Sigmoid colon (tissue), 7 donors: ENCODE measurements at places on chromosomes 13 and 19.
A peak's percentile ranks its signal among the peaks of the same experiment; 100 is the strongest.

- DNase-seq = no peak
Measured at GRCh38 chr13:105403086-105403485, 1132.4 kb downstream of the EFNB2 start.

- no peak for DNase-seq
Measured at GRCh38 chr19:43570174-43570791, 5.0 kb downstream of the XRCC1 start.

DNA sequence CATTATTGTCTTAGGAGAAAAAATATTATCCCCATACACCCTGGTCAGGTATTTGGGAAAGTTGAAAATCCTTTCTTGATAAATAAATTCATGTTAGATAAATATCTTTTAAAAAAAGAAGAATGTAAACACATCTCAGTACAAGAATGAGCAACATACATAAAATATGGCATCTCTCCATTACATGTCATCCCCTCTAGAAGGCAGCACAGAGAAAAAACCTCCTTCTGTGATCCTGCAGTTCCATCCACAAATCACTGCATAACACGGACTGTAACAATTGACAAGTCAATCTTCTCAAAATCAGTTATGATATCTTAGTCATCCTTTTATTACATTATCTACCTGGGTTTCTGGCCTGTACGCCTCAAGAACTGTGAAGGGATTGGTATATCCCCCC lies 683.9 kb upstream of the KLHL1 start:
- no peak for DNase-seq

DNA sequence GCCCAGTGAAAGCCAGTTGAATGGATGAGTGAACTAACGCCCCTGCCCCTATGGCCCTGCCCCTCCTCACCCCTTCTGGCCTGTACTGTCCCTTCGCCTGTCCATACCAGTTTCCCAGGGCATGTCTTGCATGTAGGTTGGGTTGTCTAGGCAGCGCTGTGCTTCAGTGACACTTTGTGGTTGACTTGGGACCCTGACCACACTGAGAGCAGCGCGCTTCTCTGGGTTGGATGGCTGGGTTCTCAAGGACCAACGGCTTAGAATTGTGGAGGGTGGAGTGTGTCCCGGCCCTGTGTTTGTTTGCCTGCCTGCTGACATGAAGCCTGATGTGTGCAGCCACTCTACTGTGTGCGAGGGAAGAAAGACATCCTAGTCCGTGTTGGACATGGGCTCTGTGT lies 15.8 kb downstream of the GATAD2A start:
- no peak for DNase-seq

GRCh38 chr13:32878163-32878562 lies 138.1 kb upstream of the KL start:
- no peak for DNase-seq

- DNase-seq = no peak
Measured at GRCh38 chr19:50460161-50460765, 16.0 kb upstream of the EMC10 start.

DNA sequence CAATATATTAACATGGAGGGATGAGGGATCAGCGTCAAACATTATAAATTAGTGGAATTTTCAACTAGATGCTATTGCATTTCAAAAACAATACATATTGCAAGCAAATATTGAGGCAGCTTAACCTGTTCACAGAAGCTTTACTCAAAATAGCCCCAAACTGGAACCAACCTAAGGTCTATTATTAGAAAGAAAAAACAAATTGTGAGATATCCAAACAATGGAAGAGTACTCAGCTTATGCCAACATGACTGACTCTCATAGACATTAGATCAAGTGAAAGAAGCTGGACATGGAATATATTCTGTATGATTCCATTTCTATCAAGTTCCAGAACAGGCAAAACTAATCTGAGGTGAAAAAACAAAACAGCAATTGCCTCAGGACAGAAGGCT lies 27.6 kb upstream of the NEK3 start:
- no peak for DNase-seq

GRCh38 chr13:38900188-38900587 lies 90.4 kb downstream of the STOML3 start:
- no peak for DNase-seq

- no peak for DNase-seq
Measured at GRCh38 chr19:4115050-4115817, 8.7 kb downstream of the MAP2K2 start.

DNA sequence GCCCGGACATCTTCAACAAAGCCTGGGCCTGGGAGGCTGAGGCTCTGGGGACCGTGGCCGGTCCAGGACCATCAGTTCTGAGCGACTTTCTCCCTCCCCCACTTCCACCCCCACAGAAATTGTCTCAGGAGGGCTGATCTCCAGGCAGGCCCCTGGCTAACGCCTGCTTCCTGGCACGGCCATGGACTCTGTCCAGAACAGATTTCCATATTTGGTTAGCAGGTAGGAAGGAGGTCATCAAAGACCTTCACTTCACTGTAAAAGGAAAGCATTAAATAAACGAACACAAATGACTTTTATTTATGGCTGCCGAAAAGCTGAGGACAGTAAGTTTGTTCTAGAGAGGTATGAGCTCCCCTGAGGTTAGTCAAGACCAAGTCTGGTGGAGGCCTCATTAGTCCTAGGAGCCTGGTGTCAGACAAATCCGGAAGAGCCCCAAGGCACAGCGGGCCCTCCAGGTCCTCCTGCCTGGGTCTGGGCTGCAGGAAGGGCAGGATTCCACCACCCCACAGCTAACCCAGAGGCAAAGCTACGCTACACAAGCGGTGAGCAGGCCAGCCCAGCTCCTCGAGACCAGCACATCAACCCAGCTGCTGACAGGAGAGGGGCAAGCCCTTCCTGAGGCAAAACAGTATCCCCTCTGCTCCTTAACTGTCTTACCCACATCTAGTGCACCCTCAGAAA lies 4.6 kb upstream of the PLPP2 start:
- DNase-seq = no peak

GRCh38 chr13:113859311-113860050 lies 4.4 kb downstream of the GAS6 start:
- no peak for DNase-seq

GRCh38 chr13:41802684-41803444 lies 158.0 kb downstream of the VWA8 start:
- no peak for DNase-seq

DNA sequence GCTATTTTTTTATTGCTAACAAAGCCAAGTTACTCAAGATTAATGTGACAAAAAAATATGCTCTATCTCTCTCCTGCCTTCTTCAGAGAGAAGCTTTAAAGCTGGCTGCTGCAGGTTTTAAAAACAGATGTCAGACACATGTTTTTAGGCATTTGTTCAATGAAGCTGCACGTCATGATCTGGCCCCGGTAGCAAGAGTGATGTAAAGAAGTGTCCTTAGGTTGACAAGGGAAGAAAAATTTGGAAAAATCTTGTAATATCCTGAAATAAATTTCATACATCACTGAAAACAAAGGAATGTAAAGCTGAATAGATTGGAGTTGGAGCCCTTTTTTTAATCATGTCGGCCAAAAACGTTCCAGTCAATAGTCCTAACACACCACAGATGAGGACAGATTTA lies 531.4 kb upstream of the NBEA start:
- no peak for DNase-seq

GRCh38 chr19:2547721-2548120 lies 71.8 kb downstream of the GADD45B start:
- DNase-seq = peak; percentile 60

- DNase-seq = no peak
Measured at GRCh38 chr13:25489238-25489637, 117.5 kb downstream of the ATP8A2 start.

- no peak for DNase-seq
Measured at GRCh38 chr13:20738616-20739015, 35.1 kb downstream of the IL17D start.

- DNase-seq = no peak
Measured at GRCh38 chr13:57865600-57866294, 234.2 kb downstream of the PCDH17 start.

- peak; percentile 73 for DNase-seq
Measured at GRCh38 chr13:40549500-40550094, 116.8 kb downstream of the FOXO1 start.

DNA sequence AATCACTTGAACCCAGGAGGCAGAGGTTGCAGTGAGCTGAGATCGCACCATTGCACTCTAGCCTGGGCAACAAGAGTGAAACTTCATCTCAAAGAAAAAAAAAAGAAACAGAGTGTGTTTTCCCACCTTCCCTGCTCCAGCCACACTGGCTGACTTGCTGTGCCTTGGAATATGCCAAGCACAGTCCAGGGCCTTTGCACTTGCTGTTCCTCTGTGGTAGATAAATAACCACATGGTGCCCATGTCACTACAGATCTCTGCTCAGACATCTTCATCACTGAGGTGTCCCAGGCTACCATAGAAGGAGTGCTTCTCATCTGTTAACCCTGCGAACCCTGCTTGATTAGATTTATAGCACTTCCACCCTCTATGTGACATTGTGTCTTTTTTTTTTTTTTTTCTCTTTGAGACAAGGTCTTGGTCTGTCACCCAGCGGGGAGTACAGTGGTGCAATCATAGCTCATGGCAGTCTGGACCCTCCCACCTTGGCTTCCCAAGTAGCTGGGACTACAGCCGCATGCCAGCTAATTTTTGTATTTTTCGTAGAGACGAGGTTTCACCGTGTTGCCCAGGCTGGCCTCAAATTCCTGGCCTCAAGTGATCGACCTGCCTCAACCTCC lies 10.4 kb downstream of the SMARCA4 start:
- DNase-seq = no peak

GRCh38 chr13:70297189-70297616 lies 189.0 kb upstream of the KLHL1 start:
- peak; percentile 53 for DNase-seq

DNA sequence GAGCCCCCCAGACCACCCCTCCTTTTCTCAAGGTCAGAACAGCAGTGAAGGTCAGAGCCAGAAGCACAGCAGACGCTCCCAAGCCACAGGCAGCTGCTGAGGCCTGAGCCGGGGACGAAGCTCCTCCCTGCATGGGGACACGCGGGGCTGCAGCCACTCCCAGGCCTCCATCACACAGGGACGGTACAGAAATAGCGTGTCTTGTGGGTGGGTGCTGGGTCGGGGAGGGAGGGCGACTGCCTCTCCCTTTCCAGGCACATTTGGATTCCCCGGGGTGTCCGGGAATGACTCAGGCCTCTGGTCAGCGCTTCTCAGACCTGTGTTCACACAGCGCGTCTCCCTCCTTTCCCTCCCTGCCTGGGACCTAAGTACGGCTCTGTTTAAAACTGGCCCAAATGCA lies 33.2 kb downstream of the RASA3 start:
- peak; percentile 91 for DNase-seq
